Right renal cortex interstitium (tissue), 3 donors: ENCODE measurements at places on chromosomes 12 and 14. TPM values are rescaled to one million over a fixed set of nuclear protein-coding genes. Genes with fewer than 3 reads are reported as not detected.

Gene KRT78
- polyA plus RNA-seq: not detected

Gene FCF1
- 71.8 TPM for polyA plus RNA-seq

Gene MYO1H
- 1.4 TPM for polyA plus RNA-seq

Gene KCNMB4
- 22.2 TPM for polyA plus RNA-seq

Gene SPATS2
- 44.3 TPM for polyA plus RNA-seq

Gene TAS2R20
- 1.2 TPM for polyA plus RNA-seq

Gene APOF
- 0.11 TPM for polyA plus RNA-seq

Gene SCN8A
- 1.8 TPM for polyA plus RNA-seq

Gene KRT2
- polyA plus RNA-seq: not detected

Gene P2RX2
- 1.1 TPM for polyA plus RNA-seq

Gene GALC
- polyA plus RNA-seq: 46.7 TPM

Gene ARHGAP5
- polyA plus RNA-seq: 108 TPM

Gene LRRC10
- polyA plus RNA-seq: not detected

Gene LBHD2
- not detected for polyA plus RNA-seq

Gene KIF26A
- polyA plus RNA-seq: 9.1 TPM

Gene GPR162
- 28.7 TPM for polyA plus RNA-seq

Gene DIABLO
- polyA plus RNA-seq: 88.1 TPM

Gene CLEC7A
- polyA plus RNA-seq: 1.7 TPM
